NCI-H187 (cell line): ENCODE measurements at places on chromosomes 6 and 20.

- no peak for DNase-seq
Measured at GRCh38 chr20:57759724-57760123, 49.9 kb upstream of the PMEPA1 start.

- DNase-seq = no peak
Measured at GRCh38 chr6:93584300-93584699, 164.9 kb upstream of the EPHA7 start.

DNA sequence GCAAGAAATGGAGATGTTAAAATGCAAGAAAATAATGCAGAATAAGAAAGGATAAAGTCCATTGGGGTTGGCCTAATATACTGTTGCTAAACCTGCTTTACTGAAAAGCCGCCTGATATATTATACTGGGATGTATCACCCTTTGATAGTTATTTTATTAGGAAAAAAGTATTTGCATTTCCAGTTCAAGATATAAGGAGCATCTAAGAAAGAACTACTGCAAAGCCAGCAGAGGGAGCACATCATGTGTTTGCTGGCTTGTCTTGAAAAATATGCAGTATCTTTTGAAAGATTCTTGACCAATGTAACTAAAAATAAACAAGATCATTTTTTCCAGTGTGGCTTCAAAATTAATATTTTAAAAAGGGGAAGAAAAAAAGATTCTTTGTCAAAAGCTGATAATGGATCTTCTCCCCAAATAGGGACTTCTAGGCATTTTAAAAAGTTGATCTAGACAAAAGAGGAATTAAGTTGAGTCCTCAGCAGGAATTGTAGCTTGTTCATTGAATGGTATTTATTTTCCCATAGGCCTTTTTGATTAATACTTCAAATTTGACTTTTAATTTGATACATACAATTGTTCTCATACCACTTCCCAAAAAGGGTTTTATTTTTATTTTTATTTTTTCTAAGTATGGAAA lies 214.9 kb downstream of the ZFAND3 start:
- DNase-seq = no peak

DNA sequence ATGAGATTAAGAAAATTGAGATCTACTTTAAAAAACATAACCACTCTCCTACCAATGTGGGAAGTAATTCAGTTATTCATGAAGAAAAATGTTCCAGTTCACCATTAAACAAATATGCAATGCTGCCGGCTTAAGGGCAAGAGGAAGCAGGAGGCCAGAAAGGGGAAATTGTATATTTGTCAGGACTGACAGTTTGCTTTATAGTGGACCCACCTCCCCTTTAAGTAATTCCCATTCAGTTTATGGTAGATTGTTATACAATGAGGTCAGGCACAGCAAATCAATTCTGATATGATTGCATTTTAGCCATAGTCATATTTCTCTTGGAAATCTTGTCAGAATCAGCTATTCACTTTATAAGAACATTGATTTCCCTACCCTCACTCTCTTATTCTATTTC lies 547.8 kb downstream of the FRK start:
- DNase-seq = no peak

- no peak for DNase-seq
Measured at GRCh38 chr6:133595111-133595761, 293.7 kb upstream of the TCF21 start.
